Activated CD4-positive, alpha-beta memory T cell treated with anti-CD3 and anti-CD28 coated beads for 36 hours (primary cell): ENCODE measurements at places on chromosomes 1 and 21. TPM values are rescaled to one million over a fixed set of nuclear protein-coding genes. Genes with fewer than 3 reads are reported as not detected.

The MCM3AP gene
- 117 TPM for total RNA-seq

The NUP133 gene
- total RNA-seq, result 57.0 TPM

The PROK1 gene
- not detected for total RNA-seq

The NECTIN4 gene
- total RNA-seq, result not detected

The SPRR4 gene
- total RNA-seq, result not detected

The C1QA gene
- total RNA-seq, result not detected

The PHF13 gene
- 16.9 TPM for total RNA-seq

The RNU1-2 gene
- total RNA-seq, result 1,409 TPM

The GPR25 gene
- total RNA-seq, result not detected

The RAB3B gene
- 0.17 TPM for total RNA-seq

The C1orf94 gene
- not detected for total RNA-seq

The NGF gene
- total RNA-seq, result not detected

GRCh38 chr1:100747771-100748170 is 28.2 kb downstream of the VCAM1 start:
- H3K4me3 ChIP-seq, result no peak overlapping the region
- DNase-seq, result no peak
- no peak overlapping the region for H3K27ac ChIP-seq
- no peaks in the 10 kb centered on the region for H3K4me1 ChIP-seq

GRCh38 chr1:7873801-7874795 is 21.2 kb upstream of the UTS2 start:
- DNase-seq, result no peak
- peaks cover 5% of the 10 kb centered on the region for H3K36me3 ChIP-seq
- no peak overlapping the region for H3K27ac ChIP-seq
- peaks cover 7% of the 10 kb centered on the region for H3K27me3 ChIP-seq
- H3K4me3 ChIP-seq, result no peak overlapping the region

GRCh38 chr1:200376528-200376927 is 33.3 kb downstream of the ZNF281 start:
- no peaks in the 10 kb centered on the region for H3K27me3 ChIP-seq
- no peak for DNase-seq
- H3K4me3 ChIP-seq, result no peak overlapping the region
- H3K27ac ChIP-seq, result no peak overlapping the region
- peaks cover 4% of the 10 kb centered on the region for H3K4me1 ChIP-seq

- no peaks in the 10 kb centered on the region for H3K4me1 ChIP-seq
- no peak overlapping the region for H3K27ac ChIP-seq
- no peaks in the 10 kb centered on the region for H3K36me3 ChIP-seq
- no peak overlapping the region for H3K4me3 ChIP-seq
- no peak for DNase-seq
These were observed 28.1 kb downstream of the ARHGEF10L start for GRCh38 chr1:17567582-17567981.

DNA sequence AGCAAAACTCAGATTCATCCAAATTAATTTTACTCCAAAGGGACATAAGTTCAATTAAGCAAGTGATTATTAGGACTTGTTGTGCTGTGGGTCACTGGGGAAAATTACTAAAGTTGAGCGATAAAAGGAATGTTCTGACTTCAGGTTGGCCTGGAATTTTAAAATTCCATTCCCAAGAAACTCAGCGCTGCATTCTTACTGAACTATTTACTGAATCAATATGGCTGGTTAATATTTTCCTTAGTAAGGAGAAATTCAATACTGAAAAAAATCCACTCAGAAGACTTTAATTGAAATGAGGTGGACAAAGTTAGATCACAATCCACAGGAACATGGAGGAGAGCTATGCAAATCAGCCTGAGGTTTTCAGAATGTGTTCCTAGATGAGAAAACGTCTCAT is 578.9 kb upstream of the NR5A2 start:
- no peaks in the 10 kb centered on the region for H3K4me1 ChIP-seq
- no peak overlapping the region for H3K27ac ChIP-seq
- H3K27me3 ChIP-seq, result peaks cover 8% of the 10 kb centered on the region
- no peak overlapping the region for H3K4me3 ChIP-seq
- no peaks in the 10 kb centered on the region for H3K36me3 ChIP-seq

GRCh38 chr1:23837908-23838307 is 12.7 kb upstream of the HMGCL start:
- H3K27ac ChIP-seq, result no peak overlapping the region
- H3K4me1 ChIP-seq, result peaks cover 8% of the 10 kb centered on the region
- H3K4me3 ChIP-seq, result peak overlapping the region; percentile 23
- H3K36me3 ChIP-seq, result no peaks in the 10 kb centered on the region
- DNase-seq, result no peak

DNA sequence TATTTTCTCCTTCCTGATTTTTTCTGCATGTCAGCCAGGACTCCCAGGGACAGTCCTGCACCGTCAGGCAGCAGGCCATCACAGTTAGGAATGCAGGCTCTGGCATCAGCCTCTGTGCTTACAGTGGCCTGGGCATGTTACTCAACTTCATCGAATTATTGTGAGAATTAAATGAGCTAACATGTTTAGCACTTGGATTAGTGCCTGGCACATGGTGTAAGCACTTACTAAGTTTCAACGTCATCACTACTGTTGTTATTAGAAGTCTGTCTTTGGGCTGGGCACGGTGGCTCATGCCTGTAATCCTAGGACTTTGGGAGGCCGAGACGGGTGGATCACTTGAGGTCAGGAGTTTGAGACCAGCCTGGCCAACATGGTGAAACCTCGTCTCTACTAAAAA is 45.1 kb downstream of the SCCPDH start:
- H3K27me3 ChIP-seq, result no peaks in the 10 kb centered on the region
- peaks cover 4% of the 10 kb centered on the region for H3K4me1 ChIP-seq
- peaks cover 5% of the 10 kb centered on the region for H3K36me3 ChIP-seq
- DNase-seq, result no peak

- no peak overlapping the region for H3K4me3 ChIP-seq
- H3K27me3 ChIP-seq, result no peaks in the 10 kb centered on the region
- peaks cover 19% of the 10 kb centered on the region for H3K4me1 ChIP-seq
- DNase-seq, result no peak
- no peak overlapping the region for H3K27ac ChIP-seq
These were observed 2.7 kb downstream of the PER3 start for GRCh38 chr1:7786795-7787194.

DNA sequence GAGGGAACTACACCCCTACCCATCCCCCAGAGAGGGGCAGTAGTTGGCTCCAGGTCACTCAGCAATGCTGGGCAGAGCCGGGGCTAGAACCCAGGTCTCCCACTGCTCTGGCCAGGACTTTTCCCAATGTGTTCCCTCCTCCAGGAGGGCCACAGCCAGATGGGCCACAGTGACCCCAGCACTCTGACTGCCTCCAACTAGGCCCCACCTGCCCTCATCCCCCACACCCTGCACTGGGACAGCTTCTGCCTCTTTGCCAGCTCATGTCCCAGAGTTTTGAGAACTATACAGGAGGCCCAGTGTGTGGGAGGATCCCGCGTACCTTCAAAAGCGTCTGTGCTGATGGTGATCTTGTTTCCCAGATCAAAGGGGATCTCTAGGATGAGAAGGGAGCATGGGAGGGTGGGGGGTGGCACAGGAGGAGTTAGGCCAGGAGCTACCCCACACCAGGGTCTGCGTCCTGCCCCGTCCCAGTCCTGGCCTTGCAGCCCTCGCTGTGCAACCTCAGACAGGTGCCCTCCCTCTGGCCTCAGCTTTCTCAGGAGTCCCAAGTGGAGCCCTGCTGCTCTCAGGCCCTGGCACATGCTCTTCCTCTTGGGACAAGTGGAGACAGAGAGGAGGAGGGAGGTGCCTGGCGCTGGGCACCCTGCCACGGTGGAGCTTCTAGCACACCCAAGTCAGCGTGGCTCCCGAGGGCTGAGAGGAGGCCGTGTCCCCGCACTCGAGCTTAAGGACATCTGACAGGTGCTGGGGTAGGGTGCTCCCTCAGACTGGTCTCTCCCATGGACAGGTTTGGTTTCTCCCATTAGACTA is 22.0 kb downstream of the MYOM3 start:
- H3K27me3 ChIP-seq, result peaks cover 3% of the 10 kb centered on the region
- DNase-seq, result no peak

- H3K27ac ChIP-seq, result peak overlapping the region; percentile 82
- no peaks in the 10 kb centered on the region for H3K27me3 ChIP-seq
- peaks cover 35% of the 10 kb centered on the region for H3K4me1 ChIP-seq
- no peak for DNase-seq
- H3K36me3 ChIP-seq, result peaks cover 10% of the 10 kb centered on the region
- H3K4me3 ChIP-seq, result peak overlapping the region; percentile 27
These were observed 28.6 kb downstream of the ATP8B2 start for GRCh38 chr1:154353966-154354365.

DNA sequence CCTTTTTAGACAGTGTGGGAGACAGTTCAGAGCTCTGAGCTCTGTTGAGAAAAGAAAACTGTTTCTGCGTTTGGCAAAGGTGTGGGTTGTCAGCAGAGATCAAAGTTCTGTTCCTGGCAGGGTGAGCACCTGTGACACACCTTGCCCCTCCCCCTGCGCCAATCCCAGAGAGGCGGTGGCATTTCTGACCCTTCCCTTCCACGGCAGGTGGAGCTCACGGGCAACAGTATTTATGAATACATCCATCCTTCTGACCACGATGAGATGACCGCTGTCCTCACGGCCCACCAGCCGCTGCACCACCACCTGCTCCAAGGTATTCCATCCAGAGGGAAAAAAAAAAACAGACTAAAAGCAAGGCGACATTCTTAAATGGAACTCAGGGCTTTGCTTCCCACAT is 20.7 kb downstream of the SIM2 start:
- H3K4me1 ChIP-seq, result no peaks in the 10 kb centered on the region
- no peak overlapping the region for H3K4me3 ChIP-seq

GRCh38 chr1:25898223-25899015 is 7.8 kb downstream of the STMN1 start:
- H3K4me1 ChIP-seq, result peaks cover 15% of the 10 kb centered on the region
- no peaks in the 10 kb centered on the region for H3K27me3 ChIP-seq
- H3K4me3 ChIP-seq, result no peak overlapping the region
- no peak for DNase-seq
- H3K27ac ChIP-seq, result no peak overlapping the region

GRCh38 chr1:30639881-30640452 is 83.4 kb downstream of the MATN1 start:
- H3K4me1 ChIP-seq, result no peaks in the 10 kb centered on the region
- DNase-seq, result no peak
- no peak overlapping the region for H3K4me3 ChIP-seq
- peaks cover 10% of the 10 kb centered on the region for H3K27me3 ChIP-seq
- H3K27ac ChIP-seq, result no peak overlapping the region

- no peak overlapping the region for H3K4me3 ChIP-seq
- H3K4me1 ChIP-seq, result no peaks in the 10 kb centered on the region
- no peak overlapping the region for H3K27ac ChIP-seq
- no peaks in the 10 kb centered on the region for H3K27me3 ChIP-seq
- no peak for DNase-seq
- H3K36me3 ChIP-seq, result peaks cover 25% of the 10 kb centered on the region
These were observed 59.0 kb downstream of the RUSC1 start for GRCh38 chr1:155379631-155380090.

GRCh38 chr1:68811806-68812205 is 314.9 kb upstream of the DEPDC1 start:
- no peak for DNase-seq
- no peaks in the 10 kb centered on the region for H3K36me3 ChIP-seq
- no peak overlapping the region for H3K4me3 ChIP-seq
- H3K27ac ChIP-seq, result no peak overlapping the region
- H3K27me3 ChIP-seq, result no peaks in the 10 kb centered on the region

- H3K4me3 ChIP-seq, result no peak overlapping the region
- no peaks in the 10 kb centered on the region for H3K4me1 ChIP-seq
- H3K27me3 ChIP-seq, result no peaks in the 10 kb centered on the region
- no peak overlapping the region for H3K27ac ChIP-seq
- H3K36me3 ChIP-seq, result no peaks in the 10 kb centered on the region
These were observed 1355.7 kb upstream of the ADGRL2 start for GRCh38 chr1:80445033-80445432.

DNA sequence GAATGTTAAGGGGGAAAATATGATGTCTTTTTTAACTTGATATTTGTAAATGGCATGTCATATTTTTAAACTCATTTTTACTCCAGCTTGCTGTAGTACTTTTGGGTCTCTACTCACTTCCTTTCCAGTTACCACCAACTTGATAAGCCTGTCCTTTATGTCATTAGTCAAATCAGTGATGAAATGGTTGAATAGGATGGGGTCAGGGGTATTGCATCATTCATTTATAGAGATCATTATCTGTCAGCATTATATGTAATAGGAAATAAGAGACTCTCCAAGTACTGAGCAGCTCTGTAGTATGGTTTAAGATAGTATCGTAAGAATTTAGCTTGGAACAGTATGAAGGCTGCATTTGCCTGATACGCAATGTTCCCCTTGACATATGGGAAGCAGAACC is 227.3 kb downstream of the BRINP3 start:
- H3K4me3 ChIP-seq, result no peak overlapping the region
- DNase-seq, result no peak
- no peaks in the 10 kb centered on the region for H3K4me1 ChIP-seq

- no peak overlapping the region for H3K4me3 ChIP-seq
- no peak for DNase-seq
- peaks cover 17% of the 10 kb centered on the region for H3K27me3 ChIP-seq
These were observed 1.3 kb upstream of the LEMD1 start for GRCh38 chr1:205422993-205423642.

GRCh38 chr21:46443910-46444309 is 14.8 kb upstream of the DIP2A start:
- peaks cover 46% of the 10 kb centered on the region for H3K36me3 ChIP-seq
- DNase-seq, result no peak
- no peaks in the 10 kb centered on the region for H3K27me3 ChIP-seq
- H3K4me1 ChIP-seq, result no peaks in the 10 kb centered on the region
- no peak overlapping the region for H3K27ac ChIP-seq

GRCh38 chr1:151619489-151620093 is 7.7 kb downstream of the SNX27 start:
- DNase-seq, result no peak
- H3K4me3 ChIP-seq, result no peak overlapping the region
- H3K4me1 ChIP-seq, result peaks cover 52% of the 10 kb centered on the region
- H3K27ac ChIP-seq, result peak overlapping the region; percentile 38
- peaks cover 2% of the 10 kb centered on the region for H3K36me3 ChIP-seq
- no peaks in the 10 kb centered on the region for H3K27me3 ChIP-seq

- DNase-seq, result no peak
- H3K27ac ChIP-seq, result no peak overlapping the region
- H3K36me3 ChIP-seq, result no peaks in the 10 kb centered on the region
- H3K4me1 ChIP-seq, result no peaks in the 10 kb centered on the region
- peaks cover 34% of the 10 kb centered on the region for H3K27me3 ChIP-seq
These were observed 107.1 kb downstream of the TAS1R2 start for GRCh38 chr1:18752409-18752808.
